Panc1 (cell line): ENCODE measurements at places on chromosomes 16 and 17. TPM values are rescaled to one million over a fixed set of nuclear protein-coding genes. Genes with fewer than 3 reads are reported as not detected.
A peak's percentile ranks its signal among the peaks of the same experiment; 100 is the strongest.

Gene ELMO3
- total RNA-seq: 2.0 TPM

Gene CCL4
- total RNA-seq: 0.51 TPM

Gene KRTAP2-2
- not detected for total RNA-seq

Gene TMEM238L
- total RNA-seq: not detected

Gene PLK1
- 94.8 TPM for total RNA-seq

Gene RGS11
- 10.2 TPM for total RNA-seq

- H3K4me3 ChIP-seq: no peak overlapping the region
- peak overlapping the region; percentile 34 for H3K27ac ChIP-seq
- H3K27me3 ChIP-seq: no peaks in the 10 kb centered on the region
- no peaks in the 10 kb centered on the region for H3K36me3 ChIP-seq
Measured at GRCh38 chr17:76582660-76583059, 3.0 kb downstream of the ST6GALNAC2 start.

- no peak within 1 kb of the TSS for H3K4me3 ChIP-seq
- no peaks in the 10 kb centered on the region for H3K36me3 ChIP-seq
- DNase-seq: no peak
- no peak within 1 kb of the TSS for H3K27ac ChIP-seq
- no peaks in the 10 kb centered on the region for H3K27me3 ChIP-seq
Measured at GRCh38 chr17:9790889-9791876, at the start of gene DHRS7C. TSS of gene DHRS7C (minus strand) at chr17:9791592. CDS start at chr17:9791284, 308 bp downstream.

GRCh38 chr16:89707695-89708094 is 6.2 kb upstream of the SPATA2L start:
- H3K4me1 ChIP-seq: 0 out of 2 replicates have a peak, but pooled peaks cover 5% of the 10 kb centered on the region
- no peak overlapping the region for H3K27ac ChIP-seq
- H3K36me3 ChIP-seq: no peaks in the 10 kb centered on the region; the same call in 1 of the 2 replicates
- H3K27me3 ChIP-seq: no peaks in the 10 kb centered on the region
- no peak for DNase-seq

DNA sequence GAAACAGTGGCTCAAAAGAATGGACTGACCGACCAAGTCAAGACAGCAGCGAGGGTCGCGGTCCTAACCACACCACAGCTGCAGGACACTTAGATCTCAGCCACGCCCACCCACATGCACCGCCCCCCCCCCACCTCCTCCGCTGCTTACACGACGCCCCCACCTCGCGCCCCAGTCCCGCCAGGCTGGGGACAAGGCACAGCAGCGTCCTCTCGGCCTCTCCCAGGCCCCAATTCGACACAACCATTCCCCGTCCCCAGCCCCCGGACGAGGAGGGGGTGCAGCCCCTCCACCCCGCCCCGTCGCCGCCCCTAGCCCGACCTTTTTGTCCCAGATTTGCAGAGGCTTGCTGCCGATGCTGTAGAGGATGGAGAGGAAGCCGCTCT is 477 bp downstream of the CFAP20 start:
- no peaks in the 10 kb centered on the region for H3K27me3 ChIP-seq
- H3K4me3 ChIP-seq: peak overlapping the region; percentile 77
- DNase-seq: no peak
- peak overlapping the region; percentile 76 for H3K27ac ChIP-seq

GRCh38 chr16:53872248-53873221 is 168.6 kb downstream of the FTO start:
- no peak overlapping the region for H3K27ac ChIP-seq
- H3K36me3 ChIP-seq: no peaks in the 10 kb centered on the region
- no peaks in the 10 kb centered on the region for H3K27me3 ChIP-seq
- no peaks in the 10 kb centered on the region for H3K4me1 ChIP-seq
- no peak overlapping the region for H3K4me3 ChIP-seq

DNA sequence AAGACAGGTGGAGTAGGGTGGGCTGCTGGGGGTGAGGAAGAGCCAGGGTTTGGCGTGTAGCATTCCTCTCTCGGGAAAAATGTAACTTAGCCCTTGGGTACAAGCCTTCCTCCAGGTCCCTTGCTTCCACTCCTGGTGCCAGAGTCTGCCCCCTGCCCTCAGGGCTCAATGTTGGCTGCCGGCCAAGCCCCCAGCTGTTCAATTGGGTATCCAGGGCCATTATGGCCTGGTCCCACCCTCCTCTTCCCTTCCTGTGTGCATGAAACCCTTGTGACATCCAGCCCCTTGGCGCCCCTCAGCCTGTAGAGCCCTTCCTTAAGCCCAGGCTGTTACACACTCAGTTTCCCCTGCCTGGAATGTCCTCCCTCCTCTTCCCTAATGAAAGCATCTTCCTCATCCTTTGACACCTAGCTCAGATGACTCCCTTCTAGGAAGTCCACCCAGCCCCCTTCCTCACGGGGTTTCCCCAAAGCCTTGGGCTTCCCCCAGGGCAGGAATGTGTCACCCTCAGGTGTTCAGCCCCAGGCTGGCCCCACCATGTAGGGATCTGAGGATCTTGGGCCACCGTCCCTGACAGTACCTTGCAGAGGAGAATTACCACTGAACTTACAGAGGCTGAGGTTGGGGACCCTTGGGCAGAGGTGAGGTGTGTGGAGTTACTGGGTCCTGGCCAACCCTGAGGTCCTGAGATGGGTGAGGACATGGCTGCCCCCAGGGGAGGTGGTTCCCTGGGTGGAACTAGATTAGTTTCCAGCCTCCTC is 30.0 kb downstream of the B9D1 start:
- no peaks in the 10 kb centered on the region for H3K4me1 ChIP-seq
- H3K4me3 ChIP-seq: no peak overlapping the region
- no peak for DNase-seq
- no peaks in the 10 kb centered on the region for H3K36me3 ChIP-seq
- no peak overlapping the region for H3K27ac ChIP-seq

- no peaks in the 10 kb centered on the region for H3K4me1 ChIP-seq
- H3K36me3 ChIP-seq: no peaks in the 10 kb centered on the region
- DNase-seq: no peak
Measured at GRCh38 chr16:82753821-82754220, 127.1 kb downstream of the CDH13 start.

DNA sequence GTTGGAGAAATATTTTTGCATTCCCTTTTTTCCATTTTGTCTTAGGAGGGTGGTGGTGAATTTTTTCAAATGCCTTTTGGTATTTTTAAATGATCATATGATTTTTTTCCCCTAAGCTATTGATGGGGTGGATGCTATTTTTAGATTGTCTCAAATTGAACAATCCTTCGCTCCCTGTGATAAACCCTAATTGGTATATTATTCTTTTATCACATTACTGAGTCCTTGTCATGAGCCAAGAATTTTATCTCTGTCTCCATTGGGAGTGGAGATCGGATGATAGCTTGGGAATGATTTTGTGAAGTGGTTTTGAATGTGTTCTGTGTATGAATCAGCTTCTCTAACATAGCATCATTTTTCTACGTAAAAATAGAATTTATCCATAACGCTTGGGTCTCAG is 15.4 kb downstream of the NECAB2 start:
- no peaks in the 10 kb centered on the region for H3K36me3 ChIP-seq
- no peaks in the 10 kb centered on the region for H3K4me1 ChIP-seq
- 0 out of 2 replicates have a peak, but pooled peaks cover 3% of the 10 kb centered on the region for H3K27me3 ChIP-seq
- no peak overlapping the region for H3K27ac ChIP-seq

DNA sequence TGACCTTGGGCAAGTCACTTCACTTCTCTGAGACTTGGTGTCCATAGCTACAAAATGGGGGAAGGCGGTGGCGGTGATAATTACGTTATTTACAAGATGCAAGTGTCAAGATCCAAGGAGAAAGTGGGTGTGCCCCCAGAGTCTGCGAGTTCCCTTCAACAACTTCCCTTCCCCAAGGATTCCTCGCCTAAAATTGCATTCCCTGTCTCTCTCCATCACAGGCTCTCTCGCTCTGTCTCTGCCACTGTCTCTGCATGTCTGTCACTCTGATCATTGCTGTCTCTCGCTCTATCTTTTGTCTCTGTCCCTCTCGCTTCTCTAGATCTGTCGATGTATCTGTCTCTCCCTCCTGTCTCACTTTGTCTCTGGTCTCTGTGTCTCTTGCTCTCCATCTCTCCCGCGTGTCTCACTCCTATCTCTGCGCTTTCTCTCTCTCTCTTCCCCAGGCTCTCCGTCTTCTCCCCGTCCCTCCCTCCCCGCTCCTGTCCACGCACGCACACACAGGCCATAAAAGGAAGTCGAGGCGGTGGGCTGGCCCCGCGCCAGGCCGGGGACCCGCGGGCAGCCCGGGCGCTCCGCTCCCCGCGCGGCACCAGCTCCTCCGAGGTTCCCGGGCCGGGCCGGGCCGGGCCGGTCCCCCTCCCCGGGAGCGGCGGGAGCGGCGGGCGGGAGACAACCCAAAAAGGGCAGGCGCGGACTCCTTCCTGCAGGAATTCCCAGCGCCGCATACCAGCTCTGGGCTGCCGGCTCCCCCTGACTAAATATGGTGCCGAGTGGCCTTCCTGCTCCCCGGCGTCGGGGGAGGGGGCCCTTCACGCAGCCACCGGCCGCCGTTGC is 1.1 kb upstream of the MYH11 start:
- no peak for DNase-seq
- H3K4me3 ChIP-seq: peak overlapping the region; percentile 58
- H3K27ac ChIP-seq: no peak overlapping the region
- H3K4me1 ChIP-seq: peaks cover 11% of the 10 kb centered on the region
- H3K36me3 ChIP-seq: no peaks in the 10 kb centered on the region

- H3K27ac ChIP-seq: no peak overlapping the region
- no peaks in the 10 kb centered on the region for H3K4me1 ChIP-seq
- no peaks in the 10 kb centered on the region for H3K27me3 ChIP-seq
- H3K36me3 ChIP-seq: no peaks in the 10 kb centered on the region
- H3K4me3 ChIP-seq: no peak overlapping the region
Measured at GRCh38 chr17:66638707-66639479, 196.0 kb upstream of the CACNG5 start.

DNA sequence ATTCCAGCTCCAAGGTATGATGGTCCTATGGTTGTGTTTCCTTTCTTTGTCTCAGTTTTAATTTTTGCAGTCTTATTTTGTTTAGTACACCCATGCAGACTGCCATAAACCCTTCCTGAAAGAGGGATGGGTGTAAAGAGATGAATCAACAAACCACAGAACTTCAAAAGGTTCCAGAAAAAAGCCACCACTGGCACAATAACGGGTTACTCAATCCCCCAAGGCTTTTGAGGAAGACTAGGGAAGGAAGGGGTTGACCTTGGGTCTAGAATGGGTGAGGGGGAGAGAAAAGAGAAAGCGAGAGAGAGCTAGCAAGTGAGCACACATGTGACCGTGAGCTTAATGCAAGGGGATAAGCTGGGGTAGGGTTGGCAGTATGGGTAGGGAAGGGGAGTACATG is 168.1 kb downstream of the XYLT1 start:
- H3K27me3 ChIP-seq: peaks cover 5% of the 10 kb centered on the region
- H3K4me1 ChIP-seq: no peaks in the 10 kb centered on the region
- H3K4me3 ChIP-seq: no peak overlapping the region
- no peaks in the 10 kb centered on the region for H3K36me3 ChIP-seq
- no peak overlapping the region for H3K27ac ChIP-seq

- no peaks in the 10 kb centered on the region for H3K4me1 ChIP-seq
- H3K36me3 ChIP-seq: no peaks in the 10 kb centered on the region
- H3K4me3 ChIP-seq: no peak overlapping the region
- H3K27me3 ChIP-seq: no peaks in the 10 kb centered on the region; the same call in 1 of the 2 replicates
- no peak overlapping the region for H3K27ac ChIP-seq
Measured at GRCh38 chr17:6100146-6100545, 30.0 kb downstream of the WSCD1 start.

- no peak for DNase-seq
- no peaks in the 10 kb centered on the region for H3K36me3 ChIP-seq
- H3K4me1 ChIP-seq: no peaks in the 10 kb centered on the region
- no peak overlapping the region for H3K27ac ChIP-seq
- H3K4me3 ChIP-seq: no peak overlapping the region
Measured at GRCh38 chr17:27930000-27930399, 36.8 kb upstream of the LYRM9 start.

- H3K4me1 ChIP-seq: peaks cover 55% of the 10 kb centered on the region
- no peak for DNase-seq
- no peaks in the 10 kb centered on the region for H3K36me3 ChIP-seq
- H3K27me3 ChIP-seq: no peaks in the 10 kb centered on the region
- H3K27ac ChIP-seq: peak overlapping the region; percentile 98
Measured at GRCh38 chr17:17839791-17840707, 3.3 kb upstream of the SREBF1 start.
